ENCODE measurements at places on chromosomes 7 and 10.

- no peak for DNase-seq
These were observed 29.1 kb downstream of the CDCA7L start for GRCh38 chr7:21916629-21917028.

DNA sequence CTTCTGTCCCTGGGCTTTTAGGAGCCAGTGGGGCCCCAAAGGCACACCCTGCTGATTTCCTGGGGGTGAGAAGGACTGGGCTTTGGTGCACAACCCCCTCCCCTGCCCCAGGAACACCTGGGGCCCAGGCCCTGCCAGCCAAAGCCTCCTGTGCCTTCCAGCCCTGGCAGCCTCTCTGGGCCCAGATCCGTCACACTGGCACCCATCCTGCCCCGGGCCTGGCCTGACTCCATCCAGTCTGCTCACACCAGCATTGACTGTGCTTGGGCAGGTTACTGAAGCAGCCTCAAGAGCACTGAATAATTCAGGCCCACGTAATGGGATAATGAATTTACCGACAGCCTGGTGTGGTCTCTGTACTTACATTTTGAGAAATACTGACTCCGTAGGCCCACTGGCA lies 12.0 kb upstream of the COMTD1 start:
- no peak for DNase-seq

DNA sequence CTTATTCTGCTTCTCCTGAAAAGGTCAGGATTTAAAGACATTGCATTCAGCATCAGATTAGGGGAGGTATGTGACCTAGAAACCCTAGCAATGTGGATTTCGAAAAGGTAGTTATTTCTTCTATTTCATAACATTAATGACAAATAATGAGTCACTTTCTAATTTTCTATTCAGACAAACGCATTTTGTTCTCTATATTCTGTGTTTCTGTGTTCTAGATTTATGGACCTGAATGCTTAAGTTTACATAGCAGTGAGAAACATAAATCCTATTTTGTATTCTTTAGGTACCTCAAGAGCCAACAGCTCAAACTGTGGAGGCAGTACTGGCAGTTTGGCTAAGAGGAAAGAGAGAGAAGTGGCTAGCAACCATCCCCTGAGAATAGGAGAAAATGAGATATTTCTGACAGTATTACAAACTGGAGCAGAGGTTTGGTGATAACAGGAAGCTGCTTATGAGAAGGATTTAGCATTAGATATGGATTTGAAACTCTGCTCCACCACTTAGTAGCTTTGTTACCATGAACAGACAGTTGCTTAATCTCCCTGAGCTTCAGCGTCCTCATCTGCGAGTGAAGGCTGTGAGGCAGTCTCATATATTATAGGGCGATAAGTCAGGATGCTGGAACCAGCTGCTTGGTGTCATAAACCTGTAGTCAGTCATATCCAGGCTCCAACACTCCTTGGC lies 28.2 kb downstream of the CDK14 start:
- no peak for DNase-seq

- no peak for DNase-seq
These were observed 127.7 kb downstream of the NRBF2 start for GRCh38 chr10:63260860-63261251.

GRCh38 chr7:85764034-85764433 lies 577.2 kb upstream of the SEMA3D start:
- no peak for DNase-seq

DNA sequence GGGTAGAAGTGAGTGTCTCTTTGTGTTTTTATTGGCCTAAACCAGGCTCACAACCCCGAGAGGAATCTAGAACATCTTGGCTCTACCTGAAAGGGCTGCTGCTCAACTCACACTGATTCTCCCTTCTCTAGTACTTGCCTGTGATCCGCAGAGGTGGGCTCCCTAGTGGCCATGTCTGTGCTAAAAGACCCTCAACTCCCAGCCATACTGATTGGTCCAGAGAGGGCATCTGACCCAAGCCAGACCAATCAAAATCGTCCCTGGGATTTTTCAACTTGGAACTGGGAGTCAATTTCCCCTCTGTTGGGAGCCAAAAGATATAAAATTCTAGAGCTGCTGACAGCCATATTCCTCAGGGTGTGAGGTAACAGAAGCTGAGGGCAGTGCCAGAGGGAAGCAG lies 55.3 kb downstream of the SH3PXD2A start:
- no peak for DNase-seq

Measured in endothelial cell (in vitro differentiated cells).